SK-N-MC (cell line): ENCODE measurements at places on chromosomes 7 and 10.

DNA sequence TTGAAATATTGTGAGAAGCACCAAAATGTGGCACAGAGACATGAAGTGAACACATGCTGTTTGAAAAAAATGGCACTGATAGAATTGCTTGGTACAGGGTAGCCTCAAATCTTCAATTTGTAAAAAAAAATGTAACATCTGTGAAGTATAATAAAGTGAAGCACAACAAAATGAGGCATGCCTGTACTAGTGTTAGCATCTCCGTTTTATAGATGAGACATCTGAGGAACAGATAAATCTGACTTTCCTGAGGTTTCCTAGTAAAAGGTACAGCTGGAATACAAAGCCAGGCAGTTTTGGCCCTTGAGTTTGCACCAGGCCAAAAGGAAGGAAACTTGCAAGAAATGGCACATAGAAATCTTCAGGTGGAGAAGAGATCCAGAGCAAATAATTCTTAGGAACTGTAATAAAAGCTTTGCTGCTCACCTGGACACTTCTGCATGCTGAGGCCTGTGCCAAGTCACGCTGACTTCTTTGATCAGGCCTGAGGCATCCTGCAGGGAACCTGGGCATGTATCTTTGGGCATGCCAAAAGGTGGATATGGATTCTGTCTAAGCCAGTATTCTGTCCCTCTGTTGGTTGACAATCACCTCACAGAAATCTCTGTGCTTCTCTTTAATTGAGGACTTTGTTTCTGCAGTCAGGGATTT is 251.5 kb upstream of the PLPP4 start:
- no peak for DNase-seq

- no peak for DNase-seq
Measured at GRCh38 chr7:140397784-140398750, at the start of gene SLC37A3. Gene SLC37A3 (minus strand): TSS chr7:140398530. CDS start chr7:140382526, 16,004 bp downstream.

DNA sequence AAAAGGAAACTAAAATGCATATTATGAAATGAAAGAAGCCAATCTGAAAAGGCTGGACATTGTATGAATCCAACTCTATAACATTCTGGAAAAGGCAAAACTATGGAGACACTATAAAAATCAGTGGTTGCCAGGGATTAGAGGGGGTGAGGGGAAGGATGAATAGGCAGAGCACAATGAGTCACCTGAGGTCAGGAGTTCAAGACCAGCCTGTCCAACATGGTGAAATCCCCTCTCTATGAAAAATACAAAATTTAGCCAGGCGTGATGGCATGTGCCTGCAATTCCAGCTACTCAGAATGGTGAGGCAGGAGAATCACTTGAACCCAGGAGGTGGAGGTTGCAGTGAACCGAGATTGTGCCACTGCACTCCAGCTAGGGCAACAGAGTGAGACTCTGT is 324.8 kb upstream of the PHYHIPL start:
- no peak for DNase-seq

DNA sequence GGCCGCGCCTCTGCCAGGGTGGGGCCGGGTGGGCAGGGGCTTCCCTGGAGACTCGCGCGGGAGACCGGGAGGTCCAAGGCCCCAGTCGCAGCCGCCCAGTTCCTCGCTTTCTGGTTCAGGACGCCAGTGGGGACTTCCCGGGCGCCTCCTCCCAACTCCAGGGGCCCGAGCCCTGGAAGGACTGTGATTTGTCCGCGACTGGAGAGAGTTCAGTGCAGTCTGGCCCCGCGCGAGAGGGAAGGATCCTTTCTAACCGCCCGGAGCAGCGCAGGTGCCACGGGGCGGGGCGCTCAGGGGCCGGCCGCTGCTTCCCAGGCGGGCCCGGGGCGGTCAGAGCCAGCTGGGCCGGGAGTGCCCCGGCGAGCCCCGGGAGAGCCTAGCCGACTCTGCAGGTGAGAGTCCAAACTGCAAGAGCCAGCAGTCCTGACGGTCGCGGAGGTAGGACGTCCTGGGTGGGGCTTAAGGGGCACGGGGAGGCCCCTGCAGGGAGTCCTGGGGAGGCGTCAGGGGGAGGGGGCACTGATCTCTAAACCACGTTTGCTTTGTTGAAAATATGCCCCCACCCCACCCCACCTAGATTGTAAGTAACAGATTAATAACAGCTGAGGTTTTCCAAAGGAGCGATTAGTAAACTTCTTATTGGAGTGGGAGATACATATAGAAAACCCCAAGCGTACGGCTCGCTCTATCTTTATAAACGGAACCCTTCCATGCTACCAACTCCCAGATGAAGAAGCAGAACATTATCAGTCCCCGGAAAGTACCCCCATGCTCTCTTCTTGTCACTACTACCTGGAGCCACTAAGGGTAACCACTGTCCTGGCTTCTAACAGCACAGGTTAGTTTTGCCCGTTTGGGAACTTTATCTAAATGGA is 8.2 kb downstream of the NKX2-3 start:
- DNase-seq = no peak

GRCh38 chr7:74174606-74175082 is 488 bp downstream of the EIF4H start:
- DNase-seq = no peak

- no peak for DNase-seq
Measured at GRCh38 chr7:125516194-125516593, 586.6 kb upstream of the POT1 start.

DNA sequence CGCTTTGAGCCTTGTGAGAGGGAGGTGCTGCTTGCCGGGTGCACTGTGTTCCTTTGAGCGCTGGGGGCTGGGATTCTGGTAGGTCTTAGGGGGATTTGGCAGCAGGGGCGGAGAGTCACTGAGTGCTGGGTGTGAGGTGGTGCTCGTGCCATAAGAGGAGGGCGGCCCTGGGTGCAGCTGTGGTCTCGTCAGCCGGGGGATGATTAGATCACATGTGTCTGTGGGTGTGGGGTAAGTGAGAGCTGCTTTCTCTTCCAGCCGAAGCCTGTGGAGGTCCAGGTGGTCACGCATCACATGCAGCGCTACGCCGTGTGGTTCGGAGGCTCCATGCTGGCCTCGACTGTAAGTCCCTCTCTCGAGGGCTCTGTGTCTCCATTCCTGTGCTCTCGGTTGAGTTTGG is 93.7 kb downstream of the ACTR3B start:
- no peak for DNase-seq

DNA sequence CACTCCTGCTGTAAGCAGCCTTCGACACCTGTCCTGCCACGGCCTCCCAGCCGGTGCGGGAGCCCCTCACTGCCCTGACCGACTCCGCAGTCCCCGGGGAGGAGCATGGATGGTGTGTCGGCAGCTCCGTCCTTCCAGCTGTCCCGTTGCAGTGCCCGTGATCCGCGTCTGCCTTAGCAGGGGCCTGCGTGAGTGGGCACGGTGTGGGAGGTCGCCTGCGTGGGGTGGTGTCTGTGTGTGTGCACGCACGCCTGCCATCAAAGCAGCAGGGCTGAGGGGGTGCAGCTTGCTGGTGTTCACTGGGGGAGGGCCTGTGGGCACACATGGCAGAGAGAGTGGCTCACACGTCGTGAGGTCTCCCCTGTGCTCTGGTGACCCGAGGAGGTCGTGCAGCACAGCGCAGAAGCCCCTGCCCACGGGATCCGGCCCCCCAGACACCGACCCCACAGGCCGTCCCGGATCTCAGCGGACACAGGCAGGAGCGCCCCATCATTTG is 10.3 kb downstream of the MAFK start:
- no peak for DNase-seq

DNA sequence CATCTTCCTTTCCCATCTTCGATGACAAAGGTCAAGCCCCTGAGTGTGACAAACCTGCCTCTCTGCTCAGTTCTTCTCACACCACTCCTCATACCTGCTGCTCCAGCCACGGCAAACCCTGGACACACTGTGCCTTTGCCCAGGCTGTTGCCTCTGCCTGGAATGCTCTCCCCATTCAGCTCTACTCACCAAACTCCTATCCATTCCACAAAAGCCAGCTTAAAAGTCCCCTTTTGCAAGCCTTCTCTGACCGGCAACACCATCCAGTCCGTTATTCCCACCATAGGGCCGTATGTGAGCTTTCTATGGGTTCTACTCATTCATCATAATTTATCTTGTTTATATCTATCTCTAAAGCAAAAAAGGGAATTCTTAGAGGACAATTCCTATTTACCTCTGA is 15.2 kb downstream of the GFRA1 start:
- no peak for DNase-seq

- DNase-seq = no peak
Measured at GRCh38 chr7:2937701-2938513, 93.8 kb upstream of the GNA12 start.
